WTC11 (cell line): ENCODE measurements at places on chromosomes 4 and X. TPM values are rescaled to one million over a fixed set of nuclear protein-coding genes. Genes with fewer than 3 reads are reported as not detected.

MAGED4B gene
- total RNA-seq = 88.7 to 93.1 TPM (median 93.0 TPM) in 3 replicates

THOC2 gene
- 66.1 to 68.3 TPM (median 67.6 TPM) in 3 replicates for total RNA-seq

PAGE2 gene
- not detected in 3 replicates for total RNA-seq

SLIT2 gene
- 6.8 to 15.3 TPM (median 13.5 TPM) in 3 replicates for total RNA-seq

IL2 gene
- total RNA-seq = 0.61 to 2.2 TPM (median 0.64 TPM) in 3 replicates

IL13RA2 gene
- total RNA-seq = not detected in 3 replicates

DSPP gene
- total RNA-seq = not detected in 3 replicates

MAGEE2 gene
- total RNA-seq = 0.15 to 0.18 TPM in 2 of 3 replicates, not detected in the other

SHOX gene
- 0.09 to 0.14 TPM in 2 of 3 replicates, not detected in the other for total RNA-seq

MED28 gene
- total RNA-seq = 97.8 to 106 TPM (median 102 TPM) in 3 replicates

GPRASP3 gene
- 13.2 to 14.6 TPM (median 13.7 TPM) in 3 replicates for total RNA-seq

SCRG1 gene
- not detected in 3 replicates for total RNA-seq

NXT2 gene
- total RNA-seq = 9.9 to 10.4 TPM (median 10.4 TPM) in 3 replicates

SOD3 gene
- 4.1 to 8.2 TPM (median 8.0 TPM) in 3 replicates for total RNA-seq

SLC9B1 gene
- total RNA-seq = 0.34 to 1.4 TPM (median 0.59 TPM) in 3 replicates

STK26 gene
- total RNA-seq = 75.4 to 78.8 TPM (median 77.6 TPM) in 3 replicates

PIR gene
- total RNA-seq = 17.1 to 21.0 TPM (median 19.9 TPM) in 3 replicates
